Activated CD8-positive, alpha-beta memory T cell treated with anti-CD3 and anti-CD28 coated beads, Interleukin-2, amount 50 U/mL, for 48 hours (primary cell): ENCODE measurements at places on chromosomes 12 and 14.

DNA sequence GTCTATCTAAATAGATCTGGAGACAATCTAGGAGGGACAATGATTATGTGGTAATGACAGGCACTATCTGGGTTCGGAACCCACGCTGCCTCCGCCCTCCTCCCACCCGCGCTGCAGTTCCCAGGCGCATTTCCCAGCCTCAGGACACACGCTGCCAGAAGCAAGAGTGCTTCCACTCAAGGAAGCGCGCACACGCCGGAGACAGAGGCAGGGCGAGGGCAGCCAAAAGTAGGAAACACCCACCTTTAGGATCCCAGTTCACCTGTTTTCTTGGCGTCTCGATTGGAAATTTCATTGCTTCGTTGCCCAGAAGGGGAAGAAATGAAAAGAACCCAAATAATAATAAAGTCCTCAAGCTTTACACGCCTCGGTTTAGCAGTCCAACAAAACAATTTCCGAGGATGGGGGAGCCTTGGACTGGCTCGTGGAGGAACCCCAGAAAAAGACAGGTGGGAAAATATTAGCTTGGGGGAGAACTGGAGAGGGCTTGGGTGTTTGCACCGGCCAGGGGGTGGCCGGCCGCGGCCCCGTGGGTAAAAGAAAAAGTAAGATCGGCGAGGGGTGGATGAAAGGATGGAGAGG is 474 bp downstream of the KCNK10 start:
- DNase-seq, result no peak

DNA sequence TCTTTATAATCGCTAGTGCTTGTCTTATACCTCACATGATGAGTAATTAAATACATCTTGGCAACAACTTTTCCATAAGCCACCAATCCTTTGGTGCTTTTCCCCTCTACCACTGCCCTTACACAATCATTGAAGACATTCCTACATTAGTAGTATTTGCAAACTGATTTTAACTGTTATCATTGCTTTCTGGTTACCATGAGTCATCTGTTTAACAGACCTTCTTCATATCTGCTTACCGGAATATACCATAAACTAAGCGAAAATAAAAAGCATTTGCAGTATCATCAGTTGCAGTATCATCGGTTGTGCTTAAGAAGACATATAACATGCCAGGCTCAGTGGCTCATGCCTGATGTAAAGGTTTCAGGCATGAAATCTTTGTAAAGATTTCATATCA is 54.8 kb upstream of the PLEKHA5 start:
- DNase-seq, result no peak

DNA sequence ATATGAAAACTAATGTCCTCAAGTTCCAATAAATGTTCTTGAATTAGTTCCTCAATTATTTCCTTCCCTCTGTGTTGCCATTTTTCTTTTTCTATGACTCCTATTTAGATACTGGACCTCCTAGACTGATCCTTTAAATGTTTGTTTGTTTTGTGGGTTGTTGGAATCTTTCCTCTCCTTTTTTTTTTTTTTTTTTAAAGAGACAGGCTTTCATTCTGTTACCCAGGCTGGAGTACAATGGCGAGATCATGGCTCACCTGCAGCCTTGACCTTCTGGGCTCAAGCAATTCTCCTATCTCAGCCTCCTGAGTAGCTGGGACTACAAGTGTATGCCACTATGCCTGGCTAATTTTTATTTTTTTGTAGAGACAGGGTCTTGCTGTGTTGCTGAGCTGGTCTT is 9.6 kb downstream of the PRKAG1 start:
- DNase-seq, result no peak

DNA sequence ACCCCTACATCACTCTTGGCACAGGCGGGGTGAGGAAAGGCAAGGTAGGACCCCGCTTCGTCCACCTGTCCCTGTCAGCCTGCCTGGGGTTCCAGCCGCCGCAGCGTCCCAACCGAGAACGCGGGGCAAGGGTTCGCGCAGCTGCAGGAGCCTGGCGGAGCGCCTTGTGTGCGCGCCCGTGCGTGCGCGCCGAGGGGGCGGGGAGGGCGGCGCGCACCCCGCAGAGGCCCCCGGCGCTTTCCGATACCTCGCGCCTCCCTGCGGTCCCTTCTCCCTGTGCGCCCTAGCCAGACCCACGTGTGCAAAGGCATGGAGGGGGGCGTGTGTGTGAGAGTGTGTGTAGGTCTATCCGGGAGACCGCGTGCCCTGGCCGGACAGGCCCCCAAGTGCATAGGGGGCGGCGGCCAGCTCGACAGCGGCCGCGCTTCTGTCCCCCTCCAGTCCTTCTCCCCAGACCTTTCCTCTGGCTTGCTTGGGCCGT is 122.4 kb downstream of the TSPAN9 start:
- DNase-seq, result no peak

DNA sequence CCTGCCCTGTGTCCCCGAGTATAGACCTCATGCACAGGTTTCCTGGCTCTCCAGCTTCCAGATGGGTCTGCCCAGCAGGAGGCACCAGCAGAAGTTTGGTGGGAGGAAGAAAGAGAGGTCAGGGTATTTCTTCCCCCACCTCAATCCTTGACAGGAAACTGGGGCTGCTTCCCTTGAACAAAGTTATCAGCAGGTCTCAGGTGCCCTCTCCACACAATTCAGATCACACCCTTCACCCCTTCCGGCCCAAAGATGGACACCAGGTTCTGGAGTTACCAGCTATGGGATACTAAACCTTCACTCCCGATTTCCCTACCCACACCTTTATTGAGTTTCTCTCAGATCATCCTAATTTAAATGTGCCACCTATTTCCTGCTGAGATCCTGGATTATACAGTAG is 1.2 kb downstream of the SART3 start:
- DNase-seq, result no peak

DNA sequence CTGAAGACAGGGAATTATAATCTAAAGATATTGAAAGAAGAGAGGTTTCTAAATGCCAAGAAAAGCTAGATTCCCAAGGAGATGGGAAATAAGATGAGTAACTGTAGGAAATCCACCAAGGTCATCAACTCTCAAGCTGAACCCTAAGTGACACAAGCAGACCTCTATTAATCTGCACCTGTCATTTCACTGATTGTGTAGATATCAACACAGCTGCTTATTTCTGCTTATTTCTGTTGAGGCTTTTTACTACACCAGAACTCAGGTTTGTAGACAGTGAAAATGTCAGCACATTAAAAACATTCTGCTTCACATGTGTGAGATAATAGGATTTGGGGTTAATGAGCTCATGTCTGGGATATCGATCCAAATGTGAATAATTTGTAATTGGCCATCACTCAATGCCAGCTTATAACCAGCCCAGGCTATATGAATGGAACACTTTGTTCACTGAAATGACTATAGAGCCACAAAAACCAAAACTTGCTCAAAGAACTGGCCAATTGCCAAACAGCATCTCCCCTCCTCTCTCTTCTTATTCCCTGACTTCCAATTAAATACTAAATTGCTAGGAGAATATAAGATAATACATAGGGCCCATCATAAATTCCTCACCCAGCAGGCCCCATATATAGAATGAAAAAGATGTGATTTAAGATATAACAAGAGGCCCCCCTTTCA is 188.7 kb upstream of the ARID2 start:
- no peak for DNase-seq

GRCh38 chr12:90098132-90098779 is 389.6 kb upstream of the ATP2B1 start:
- DNase-seq, result no peak

DNA sequence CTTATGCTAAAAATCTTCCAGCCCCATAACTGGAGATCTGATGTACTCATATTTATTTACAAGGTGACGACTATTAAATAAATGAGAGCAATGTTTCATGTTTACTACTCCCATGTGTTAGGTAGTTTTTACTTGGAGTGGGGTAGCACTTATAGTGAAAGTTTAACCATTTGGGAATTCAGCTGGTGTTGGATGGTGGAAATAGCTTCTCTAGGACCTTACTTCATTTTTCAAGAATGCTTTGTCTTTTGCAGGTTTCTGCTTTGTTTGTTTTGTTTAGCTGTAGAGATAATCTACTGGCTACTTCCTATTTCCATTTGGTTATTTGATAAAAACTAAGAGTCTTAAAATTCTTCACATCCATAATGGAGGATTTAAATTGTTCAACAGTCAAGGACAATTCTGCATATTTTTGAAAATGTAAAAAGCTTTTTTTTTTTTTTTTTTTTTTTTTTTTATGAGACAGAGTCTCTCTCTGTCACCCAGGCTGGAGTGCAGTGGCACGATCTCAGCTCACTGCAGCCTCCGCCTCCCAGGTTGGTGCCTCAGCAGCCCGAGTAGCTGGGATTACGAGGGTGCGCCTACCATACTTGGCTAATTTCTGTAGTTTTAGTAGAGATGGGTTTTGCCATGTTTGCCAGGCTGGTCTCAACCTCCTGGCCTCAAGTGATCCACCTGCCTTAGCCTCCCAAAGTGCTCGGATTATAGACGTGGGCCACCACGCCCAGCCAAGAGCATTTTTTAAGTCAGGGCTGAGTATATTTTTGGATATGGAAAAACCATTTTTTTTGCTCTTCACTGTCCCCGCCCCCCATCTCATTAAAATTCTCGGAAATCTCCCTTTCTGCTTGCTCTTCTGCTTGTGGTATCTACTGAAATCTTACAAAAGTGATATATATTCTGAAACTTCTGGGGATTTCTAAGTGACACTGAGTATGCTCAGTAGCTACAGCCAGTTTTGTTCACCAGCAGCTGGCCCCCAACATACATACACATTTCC is 1.4 kb upstream of the ABCD2 start:
- peak; percentile 76 for DNase-seq

DNA sequence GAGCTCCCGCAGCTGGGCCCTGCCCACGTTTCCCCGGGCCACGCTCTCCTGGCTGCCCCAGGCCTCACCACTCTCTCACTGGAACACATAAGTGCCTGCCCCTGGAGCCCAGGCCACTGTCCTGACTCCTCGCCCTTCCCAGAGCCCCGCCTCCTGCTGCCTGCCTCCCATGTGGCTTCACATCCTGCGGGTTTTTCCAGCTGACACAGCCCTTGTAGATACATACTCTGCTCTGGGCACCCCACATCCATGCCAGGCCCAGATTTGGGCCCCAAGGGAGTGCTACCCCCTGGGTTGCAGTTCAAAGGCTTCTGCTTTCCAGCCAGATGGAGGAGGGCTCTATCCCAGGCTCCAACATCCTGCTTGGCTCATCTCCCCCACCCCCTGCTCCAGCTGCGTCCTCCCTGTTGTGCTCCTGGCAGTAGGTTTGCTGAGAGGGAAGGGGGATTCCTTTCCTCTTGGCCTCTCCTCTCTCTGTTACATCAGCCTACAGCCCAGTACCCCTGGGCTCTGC is 60.1 kb downstream of the TSPAN9 start:
- no peak for DNase-seq

GRCh38 chr14:39217214-39217879 is 16.4 kb upstream of the MIA2 start:
- DNase-seq, result no peak

GRCh38 chr12:25497021-25497420 is 56.1 kb downstream of the LMNTD1 start:
- no peak for DNase-seq

GRCh38 chr14:70726651-70727375 is 82.5 kb downstream of the MAP3K9 start:
- no peak for DNase-seq

DNA sequence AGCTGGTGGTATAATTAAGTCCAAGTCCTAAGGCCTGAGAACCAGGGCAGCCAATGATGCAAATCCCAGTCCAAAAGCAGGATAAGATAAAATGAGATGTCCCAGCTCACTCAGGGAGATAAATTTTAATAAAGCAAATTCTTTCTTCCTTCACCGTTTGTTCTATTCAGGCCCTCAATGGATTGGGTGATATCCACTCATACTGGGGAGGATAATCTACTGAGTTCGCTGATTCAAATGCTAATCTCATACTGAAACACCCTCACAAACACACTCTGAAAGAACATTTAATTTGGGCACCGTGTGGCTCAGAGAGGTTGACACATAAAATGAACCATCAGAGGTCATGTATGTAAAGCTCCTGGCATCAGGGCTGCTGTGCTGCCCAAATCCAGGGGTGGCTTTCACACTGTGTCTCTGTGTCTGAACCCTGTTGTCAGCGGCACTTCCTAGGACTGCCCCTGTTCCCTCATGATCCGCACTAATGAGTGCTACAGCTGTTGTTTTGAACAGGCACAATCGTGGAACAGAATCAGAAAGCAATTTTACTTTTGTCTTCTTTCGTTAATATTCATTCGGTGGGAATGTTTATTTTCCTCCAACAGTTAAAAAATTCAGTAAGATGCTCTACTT is 428.5 kb upstream of the FBXO33 start:
- no peak for DNase-seq
